ENCODE measurements at places on chromosomes 6 and 20. TPM values are rescaled to one million over a fixed set of nuclear protein-coding genes. Genes with fewer than 3 reads are reported as not detected.

HLA-DRA gene
- 2.2 TPM for total RNA-seq

GRCh38 chr6:116941727-116942126, 64.7 kb downstream of the RFX6 start:
- no peak for DNase-seq

NHSL1 gene
- 0.68 TPM for total RNA-seq

- no peak for DNase-seq
Observed at GRCh38 chr6:40378071-40378724, 209.0 kb downstream of the LRFN2 start.

GRCh38 chr6:155417454-155417853, 38.2 kb downstream of the NOX3 start:
- no peak for DNase-seq

- no peak for DNase-seq
Observed at GRCh38 chr6:139475646-139476045, 101.2 kb upstream of the CITED2 start.

DNA sequence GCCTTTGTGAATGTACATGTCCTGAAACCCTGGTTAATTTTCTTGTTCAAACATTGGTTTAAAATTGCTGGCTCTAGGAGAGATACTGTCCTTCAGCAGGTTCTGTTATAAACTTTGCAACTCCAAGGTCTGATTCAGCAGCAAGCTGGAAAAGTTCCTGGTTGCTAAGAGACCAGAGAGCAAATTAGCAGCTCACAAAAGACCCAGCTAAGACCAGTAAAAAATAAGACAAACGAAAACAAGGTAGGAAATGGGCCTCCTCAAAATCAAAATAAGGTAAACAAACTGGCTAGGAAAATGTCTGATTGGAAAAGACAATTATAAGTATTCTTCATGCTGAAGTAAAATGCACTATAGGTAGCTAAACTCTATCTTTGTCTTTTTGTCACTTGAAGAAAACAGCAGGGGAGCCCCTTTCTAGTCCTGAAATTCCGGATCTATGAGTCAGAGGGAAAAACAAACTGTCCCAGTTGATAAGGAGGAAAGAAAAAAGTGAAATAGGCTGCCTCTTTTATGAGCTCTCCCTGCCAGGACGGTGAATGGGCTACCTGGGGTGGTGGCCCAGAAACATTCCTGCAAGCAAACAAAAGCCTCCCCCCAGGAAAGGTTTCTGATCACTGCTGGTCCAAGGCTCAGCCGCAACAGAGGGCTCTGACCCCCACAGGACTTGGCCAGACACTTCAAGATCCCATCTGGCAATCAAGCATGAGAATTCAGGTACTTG, 41.6 kb downstream of the UNC5CL start:
- DNase-seq = no peak

- DNase-seq = no peak
Observed at GRCh38 chr6:136282906-136283305, 6.7 kb downstream of the BCLAF1 start.

DNA sequence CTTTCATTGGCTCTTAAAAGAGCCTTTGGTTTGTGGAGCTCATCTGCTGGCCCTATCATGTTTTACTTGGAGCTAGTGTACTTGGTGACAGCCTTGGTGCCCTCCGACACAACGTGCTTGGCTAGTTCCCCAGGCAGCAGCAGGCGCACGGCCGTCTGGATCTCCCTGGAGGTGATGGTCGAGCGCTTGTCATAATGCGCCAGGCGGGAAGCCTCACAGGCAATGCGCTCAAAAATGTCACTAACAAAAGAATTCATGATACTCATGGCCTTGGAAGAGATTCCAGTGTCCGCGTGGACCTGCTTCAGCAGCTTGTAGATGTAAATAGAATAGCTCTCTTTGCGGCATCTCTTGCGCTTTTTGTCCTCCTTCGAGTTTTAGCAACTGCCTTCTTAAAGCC, 22.8 kb upstream of the SLC17A4 start:
- no peak for DNase-seq

FKBP1C gene
- total RNA-seq = not detected

TCF15 gene
- total RNA-seq = 0.41 TPM

DNA sequence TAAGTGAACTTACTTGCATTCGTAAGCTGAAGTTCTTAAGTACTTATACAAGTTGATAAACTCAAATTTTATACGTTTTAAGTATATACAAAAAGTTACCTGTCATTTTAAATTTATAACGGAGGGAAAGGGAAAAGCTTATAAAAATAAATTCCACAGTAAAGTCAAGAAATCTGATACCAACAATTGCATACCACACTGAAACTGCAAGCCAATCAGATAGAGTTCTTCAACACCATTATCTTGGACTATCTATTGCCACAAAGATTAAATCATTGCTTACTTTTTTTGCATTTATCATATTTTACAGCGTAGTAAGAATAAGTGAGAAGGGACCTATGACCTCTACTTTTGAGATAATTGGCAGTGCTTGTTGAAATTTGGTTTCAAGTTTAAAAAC, 386.7 kb downstream of the TFAP2A start:
- DNase-seq = no peak

- no peak for DNase-seq
Observed at GRCh38 chr20:50043573-50044352, 61.0 kb downstream of the SNAI1 start.

DNA sequence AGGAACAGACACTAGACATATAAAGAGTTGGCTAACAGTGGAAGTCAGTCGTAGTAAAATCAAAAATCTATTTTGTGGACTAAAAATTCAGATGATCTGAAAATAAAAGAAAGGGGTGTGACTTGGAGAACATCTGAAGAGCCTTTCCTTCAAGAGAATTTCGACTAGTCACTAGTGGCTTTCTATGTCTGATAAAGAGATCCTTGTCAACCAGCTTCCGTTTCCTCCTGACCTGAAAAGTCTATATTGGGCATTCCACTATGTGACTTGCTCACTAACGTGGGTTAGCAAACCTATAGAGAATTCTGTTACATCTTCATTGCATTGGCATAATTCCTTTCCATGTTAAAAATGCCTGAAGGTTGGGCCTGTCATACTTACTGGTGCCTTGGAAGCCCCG, 25.9 kb downstream of the TRAF3IP2 start:
- no peak for DNase-seq

CTAGE9 gene
- total RNA-seq = not detected

- DNase-seq = no peak
Observed at GRCh38 chr6:109164331-109164730, 69.0 kb downstream of the CEP57L1 start.

- DNase-seq = no peak
Observed at GRCh38 chr6:143675946-143676345, 1.8 kb upstream of the PHACTR2 start.

GRCh38 chr20:11230999-11231398, 557.2 kb upstream of the JAG1 start:
- no peak for DNase-seq

OTOR gene
- not detected for total RNA-seq

DNA sequence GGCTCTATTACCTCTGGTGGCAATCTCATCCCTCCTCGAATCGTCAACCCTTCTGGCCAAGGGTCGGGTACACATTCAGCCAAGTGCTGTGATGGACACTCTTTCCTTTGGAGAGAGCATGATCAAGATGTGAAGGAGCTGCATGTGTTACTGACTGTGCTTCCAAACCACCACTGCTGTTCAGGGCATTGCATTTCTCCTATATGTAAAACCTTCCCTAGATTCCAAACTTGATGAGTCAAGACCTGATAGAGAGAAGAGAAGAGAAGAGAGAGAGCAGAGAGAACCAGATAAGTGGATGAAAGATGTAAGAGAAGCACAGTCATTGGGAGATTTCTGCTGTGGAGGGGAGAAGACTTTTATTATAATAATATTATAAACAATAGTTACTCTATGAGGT, 162.2 kb downstream of the KCNQ5 start:
- DNase-seq = no peak

- DNase-seq = no peak
Observed at GRCh38 chr6:17484201-17484849, 90.9 kb downstream of the CAP2 start.

GRCh38 chr6:139311831-139312230, 20.0 kb upstream of the TXLNB start:
- no peak for DNase-seq

DNA sequence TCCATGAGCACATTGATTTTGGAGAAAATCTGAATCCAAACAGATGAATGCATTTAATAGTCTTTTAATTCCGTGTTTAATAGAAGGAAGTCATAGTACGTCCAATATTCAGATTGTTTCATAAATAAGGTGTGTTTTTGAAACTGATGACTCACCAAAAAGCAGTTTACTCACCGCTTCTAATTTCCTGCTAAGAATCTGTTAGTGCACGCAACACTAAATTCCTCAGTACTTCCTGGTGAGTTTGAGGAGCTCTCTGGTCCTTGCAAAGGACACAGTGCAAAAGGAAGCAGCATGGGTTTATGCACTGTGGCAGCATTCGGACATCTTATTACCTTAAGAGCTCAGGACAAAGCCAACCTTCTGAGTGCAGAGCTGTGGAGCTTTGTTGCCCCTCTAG, 2.3 kb upstream of the ADGRF1 start:
- DNase-seq = no peak

MLN gene
- not detected for total RNA-seq

GRCh38 chr6:20370393-20370792, 31.3 kb upstream of the E2F3 start:
- DNase-seq = no peak

- no peak for DNase-seq
Observed at GRCh38 chr6:18352001-18352400, 35.1 kb upstream of the RNF144B start.

- DNase-seq = no peak
Observed at GRCh38 chr6:150373260-150373701, 4.5 kb downstream of the IYD start.

- no peak for DNase-seq
Observed at GRCh38 chr20:63325021-63325471, 32.1 kb downstream of the COL20A1 start.

DNA sequence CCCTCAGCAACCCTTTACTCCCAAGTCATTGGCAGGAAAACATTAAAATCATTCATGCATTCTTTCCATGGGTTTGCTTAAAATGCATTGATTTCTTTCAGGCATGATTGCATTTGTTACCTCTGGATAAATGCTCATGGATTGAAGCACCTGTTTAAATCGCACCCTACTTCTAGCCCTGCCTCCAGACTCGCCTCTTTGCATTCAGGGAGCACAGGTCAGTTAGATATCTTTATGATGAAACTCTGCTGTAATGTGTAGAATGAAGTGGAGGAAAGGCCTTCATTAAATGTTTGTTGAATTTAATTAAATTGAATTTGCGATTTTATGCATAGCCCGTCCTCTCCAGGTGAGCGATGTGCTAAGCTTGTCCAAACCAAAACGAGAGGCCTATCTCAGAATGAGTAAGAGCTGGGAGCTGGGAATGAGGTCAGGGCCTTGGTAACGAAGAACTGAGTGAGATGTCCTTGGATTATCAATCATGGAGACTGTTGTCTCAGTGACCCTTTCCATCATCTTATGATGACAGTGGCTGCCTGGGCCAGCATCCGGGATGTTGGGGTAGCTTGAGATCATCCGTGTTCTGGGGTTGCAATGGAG, 210.1 kb downstream of the SYNDIG1 start:
- DNase-seq = no peak

BPI gene
- total RNA-seq = not detected

DNA sequence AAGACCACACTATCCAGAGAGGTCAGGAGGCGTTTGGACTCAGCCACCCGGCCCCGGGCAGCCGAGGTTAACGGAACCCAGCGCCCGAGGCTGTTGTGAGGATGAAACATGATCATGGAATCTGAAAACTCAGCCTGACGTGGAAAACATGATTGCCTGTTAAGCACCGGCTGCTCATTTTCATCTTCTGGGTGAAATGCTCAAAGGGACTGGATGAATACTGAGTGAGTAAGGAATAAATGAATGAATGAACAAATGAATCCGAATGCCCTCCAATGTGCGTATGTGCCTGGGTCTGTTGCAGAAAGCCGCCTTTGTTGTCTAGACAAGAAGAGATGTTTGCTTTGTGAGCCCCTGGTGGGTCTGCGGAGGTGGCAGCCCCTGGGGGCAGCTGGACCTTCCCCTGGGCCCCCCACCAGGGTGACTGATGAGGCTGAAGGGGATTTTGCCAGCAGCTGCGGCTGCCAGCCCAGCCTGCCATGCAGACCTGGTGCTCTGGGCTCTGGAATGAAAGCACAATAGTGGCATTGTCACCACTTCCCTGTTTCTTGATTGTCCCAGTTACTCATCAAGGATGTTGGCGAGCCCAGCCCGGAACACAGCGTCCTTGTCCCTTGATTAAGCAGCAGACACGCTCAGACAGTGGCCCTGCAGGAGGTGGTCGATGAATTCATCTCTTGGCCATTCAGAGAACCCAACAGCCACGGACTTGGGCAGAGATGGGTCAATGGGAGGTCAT, 211.1 kb downstream of the ANKRD60 start:
- no peak for DNase-seq

- no peak for DNase-seq
Observed at GRCh38 chr20:21509597-21510371, 4.1 kb downstream of the NKX2-2 start.

- no peak for DNase-seq
Observed at GRCh38 chr6:120260636-120261035, 911.1 kb upstream of the MAN1A1 start.
